ENCODE measurements at places on chromosomes 6 and 20. TPM values are rescaled to one million over a fixed set of nuclear protein-coding genes. Genes with fewer than 3 reads are reported as not detected.

FOXA2 gene
- total RNA-seq: not detected

B3GALT4 gene
- 2.3 TPM for total RNA-seq

ATP9A gene
- 8.1 TPM for total RNA-seq

ADAM33 gene
- 11.2 TPM for total RNA-seq

RNF39 gene
- total RNA-seq: not detected

EIF6 gene
- total RNA-seq: 161 TPM

THEMIS gene
- total RNA-seq: not detected

EPB41L2 gene
- total RNA-seq: 82.0 TPM

STX11 gene
- 2.7 TPM for total RNA-seq

SPO11 gene
- total RNA-seq: not detected

CCN6 gene
- 0.16 TPM for total RNA-seq

MUCL3 gene
- total RNA-seq: not detected

POM121L2 gene
- not detected for total RNA-seq

WFDC12 gene
- total RNA-seq: not detected

RAB44 gene
- 0.32 TPM for total RNA-seq

STMND1 gene
- total RNA-seq: not detected

SRMS gene
- not detected for total RNA-seq

CASS4 gene
- total RNA-seq: 17.0 TPM

DNMT3B gene
- total RNA-seq: 0.65 TPM

UBE2J1 gene
- 36.6 TPM for total RNA-seq

CYP39A1 gene
- not detected for total RNA-seq

SEMG1 gene
- total RNA-seq: not detected

UNC93A gene
- not detected for total RNA-seq

SSTR4 gene
- not detected for total RNA-seq

BEND6 gene
- total RNA-seq: 4.0 TPM

RIPPLY2 gene
- not detected for total RNA-seq

SCGN gene
- not detected for total RNA-seq

HLA-G gene
- not detected for total RNA-seq

EPHA7 gene
- 0.65 TPM for total RNA-seq

ZNF831 gene
- not detected for total RNA-seq

NKAIN4 gene
- not detected for total RNA-seq

SLC12A5 gene
- 2.5 TPM for total RNA-seq

METTL24 gene
- not detected for total RNA-seq

SLC22A16 gene
- 1.9 TPM for total RNA-seq

GUCA1A gene
- total RNA-seq: not detected

MAFB gene
- 4.5 TPM for total RNA-seq

SCUBE3 gene
- total RNA-seq: 2.0 TPM

TIAM2 gene
- total RNA-seq: 5.8 TPM

RNF8 gene
- total RNA-seq: 22.7 TPM

ARMC2 gene
- total RNA-seq: 5.6 TPM

ULBP2 gene
- total RNA-seq: 10.7 TPM

KCNS1 gene
- 2.3 TPM for total RNA-seq

ZC2HC1B gene
- total RNA-seq: not detected

MATN4 gene
- total RNA-seq: not detected

MMP24 gene
- total RNA-seq: 0.16 TPM

RBM39 gene
- total RNA-seq: 171 TPM

CST4 gene
- not detected for total RNA-seq

CALHM4 gene
- not detected for total RNA-seq

ELOVL4 gene
- total RNA-seq: 4.5 TPM

SLC22A1 gene
- total RNA-seq: not detected

CNR1 gene
- 3.2 TPM for total RNA-seq

TAF4 gene
- total RNA-seq: 3.1 TPM

TSPO2 gene
- total RNA-seq: not detected

SMLR1 gene
- not detected for total RNA-seq

DLL1 gene
- 0.16 TPM for total RNA-seq

SLC35A1 gene
- 10.8 TPM for total RNA-seq

Data from cardiac atrium fibroblast (primary cell).